ENCODE measurements at places on chromosomes 6 and 20.

DNA sequence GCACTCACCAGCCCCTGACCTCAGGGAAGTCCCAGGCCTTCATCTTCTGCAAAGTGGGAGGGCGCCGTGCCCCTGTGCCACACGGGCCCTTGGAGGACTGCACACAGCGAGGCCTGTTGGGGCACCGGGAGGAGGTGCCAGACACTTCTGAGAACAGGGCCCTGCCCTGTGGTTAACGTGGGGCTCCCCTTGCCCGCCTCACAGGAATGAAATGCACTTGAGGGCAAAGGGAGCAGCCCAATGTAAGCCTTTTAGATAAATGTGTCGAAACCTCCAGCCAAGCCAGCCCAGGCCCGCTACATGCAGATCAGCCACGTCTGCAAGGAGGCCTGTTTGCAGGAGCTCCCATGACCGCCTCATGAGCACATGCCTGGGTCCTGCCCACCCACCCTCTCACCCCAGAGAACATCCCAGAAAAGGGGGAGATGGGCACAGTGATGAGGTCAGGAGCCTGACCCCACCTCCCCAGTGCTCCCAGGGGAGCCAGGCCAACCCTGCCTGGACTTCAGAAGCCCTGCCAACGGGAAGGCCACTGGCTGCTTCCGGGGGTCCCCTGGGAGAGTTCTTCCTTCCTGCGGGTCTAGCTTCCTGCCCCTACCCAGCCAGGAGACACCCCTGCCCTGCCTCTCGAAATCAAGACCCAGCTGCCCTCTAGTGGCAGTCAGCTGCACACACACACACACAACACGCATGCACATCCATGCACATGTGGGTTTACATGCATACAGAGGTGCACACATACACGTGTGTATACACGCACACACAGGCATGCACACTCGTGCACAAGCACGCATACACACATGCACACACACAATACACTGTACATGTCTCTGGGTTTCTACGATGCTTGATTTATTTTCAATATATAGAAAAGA is 178.7 kb downstream of the TAF4 start:
- DNase-seq: no peak

DNA sequence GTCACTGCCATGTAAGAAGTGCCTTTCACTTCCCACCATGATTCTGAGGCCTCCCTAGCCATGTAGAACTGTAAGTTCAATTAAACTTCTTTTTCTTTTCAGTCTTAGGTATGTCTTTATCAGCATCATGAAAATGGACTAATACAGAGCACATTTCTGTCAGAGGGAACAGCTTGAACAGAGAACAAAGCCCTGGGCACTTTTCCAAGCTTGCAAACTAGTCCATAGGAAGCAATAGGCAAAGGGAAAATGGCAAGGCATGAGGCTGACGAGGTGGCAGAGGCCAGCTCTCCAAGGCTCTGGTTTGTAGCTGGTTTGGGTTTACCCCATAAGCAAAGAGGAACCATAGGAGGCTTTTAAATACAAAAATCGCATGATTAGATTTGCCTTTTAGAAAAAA is 185.1 kb upstream of the HDDC2 start:
- no peak for DNase-seq

- DNase-seq: no peak
Measured at GRCh38 chr20:9119776-9120175, 50.9 kb downstream of the PLCB4 start.

DNA sequence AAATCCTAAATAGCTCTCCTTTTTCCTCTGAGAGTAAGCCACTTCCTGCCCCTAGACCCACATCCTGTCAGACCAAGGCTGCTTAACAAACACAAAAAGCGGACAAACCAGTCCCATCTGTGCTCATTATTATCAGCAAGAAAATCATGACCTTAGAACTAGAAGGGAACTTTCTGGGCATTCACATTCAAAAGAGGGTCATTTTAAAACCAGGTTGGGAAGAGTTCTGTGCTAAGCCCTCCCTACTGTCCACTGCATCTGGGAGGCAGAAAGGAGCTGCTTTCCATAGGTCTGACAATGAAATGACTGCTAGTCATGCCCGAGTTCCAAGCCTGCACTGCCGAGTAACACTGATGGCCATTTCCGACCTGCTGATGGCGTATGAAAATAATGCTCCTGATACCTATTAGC is 15.4 kb downstream of the EZR start:
- no peak for DNase-seq

GRCh38 chr6:133992992-133993680 is 40.1 kb downstream of the TBPL1 start:
- no peak for DNase-seq

DNA sequence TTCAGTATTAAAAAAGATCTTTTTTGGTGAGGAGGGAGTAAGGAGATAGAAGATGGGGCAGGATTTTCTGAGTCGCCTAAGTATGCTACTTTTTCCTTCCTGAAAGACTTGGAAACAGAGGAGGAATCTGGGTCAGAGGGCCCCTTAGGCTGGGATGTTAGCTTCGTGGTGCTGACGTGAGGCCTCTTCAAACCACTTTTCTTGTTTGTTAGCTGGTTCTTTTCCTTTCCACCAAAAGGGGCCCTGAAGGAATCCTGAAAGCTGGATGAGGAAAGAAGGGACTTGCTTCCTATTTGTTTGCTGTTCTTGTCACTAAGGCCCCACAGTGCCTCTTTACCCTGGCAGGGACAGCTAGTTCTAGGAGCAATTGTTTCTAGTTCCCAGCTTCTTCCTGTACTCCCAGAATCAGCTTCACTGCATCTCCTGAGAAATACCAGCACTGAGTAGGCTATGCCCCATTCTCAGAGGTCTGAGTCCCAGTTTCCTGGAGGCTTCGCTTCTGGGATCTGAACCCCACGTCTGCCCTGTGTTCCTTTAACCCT is 2.2 kb upstream of the IL20RA start:
- no peak for DNase-seq

DNA sequence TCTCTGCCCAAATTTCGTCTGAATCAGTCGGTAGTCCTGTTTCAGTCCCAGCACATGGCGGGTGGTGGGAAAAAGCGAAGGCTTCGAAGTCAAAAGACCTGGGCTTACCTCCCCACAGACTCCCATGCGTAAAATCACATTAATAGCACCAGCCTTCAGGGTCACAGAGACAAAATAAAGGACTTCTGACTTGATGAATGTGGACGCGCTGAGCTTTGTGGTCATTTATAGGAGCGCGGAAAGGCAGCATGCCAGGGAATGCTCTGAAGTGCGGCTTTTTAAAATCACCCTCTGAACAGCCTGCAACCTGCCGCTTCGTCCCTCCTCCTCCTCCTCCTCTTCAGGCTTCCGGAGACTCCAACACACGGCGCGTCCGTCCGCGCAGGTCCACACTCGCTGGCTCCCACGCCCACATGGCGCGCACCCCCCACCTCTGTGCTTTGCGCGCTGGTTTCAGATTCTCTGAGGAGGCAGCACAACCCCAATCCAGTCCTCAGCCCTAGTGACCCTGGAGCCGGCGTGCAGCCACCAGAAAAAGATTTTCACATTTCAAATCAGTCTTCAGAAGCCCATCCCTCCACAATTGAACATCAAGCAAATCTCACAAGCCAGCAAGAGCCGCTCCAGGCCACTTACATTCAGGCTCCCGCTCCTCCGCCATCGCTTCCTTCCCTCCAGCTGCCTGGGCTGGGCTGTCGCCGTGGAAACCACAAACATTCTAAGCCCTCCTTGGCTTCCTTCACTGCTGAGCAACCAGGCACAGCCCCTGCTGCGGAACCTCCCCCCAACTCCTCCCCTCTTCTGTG is at the start of gene C6orf118:
Gene C6orf118, minus strand, starts transcription at position 680 of the 806 bp plus-strand sequence. Its CDS starts 19 bp downstream, at position 661.
- no peak for DNase-seq

DNA sequence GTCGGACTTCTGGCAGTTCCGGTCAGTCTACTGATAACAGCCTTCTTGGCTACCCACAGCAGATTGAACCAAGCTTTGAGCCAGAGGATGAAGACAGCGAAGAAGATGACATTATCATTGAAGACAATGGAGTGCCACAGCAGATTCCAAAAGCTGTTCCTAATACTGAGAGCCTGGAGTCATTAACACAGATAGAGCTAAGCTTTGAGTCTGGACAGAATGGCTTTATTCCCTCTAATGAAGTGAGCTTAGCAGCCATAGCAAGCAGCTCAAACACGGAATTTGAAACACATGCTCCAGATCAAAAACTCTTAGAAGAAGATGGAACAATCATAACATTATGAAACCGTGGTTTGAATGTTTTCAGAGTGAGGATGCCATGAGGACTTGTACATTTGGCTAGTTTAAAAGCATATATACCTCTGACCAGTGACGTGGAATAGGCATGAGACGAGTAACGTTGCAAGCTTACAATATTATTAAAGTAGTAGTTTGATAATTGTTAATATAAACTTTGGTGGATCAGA is 18.8 kb downstream of the PARD6B start:
- no peak for DNase-seq

- DNase-seq: no peak
Measured at GRCh38 chr6:57324538-57324937, 7.1 kb downstream of the PRIM2 start.

- no peak for DNase-seq
Measured at GRCh38 chr6:47016909-47017308, 25.2 kb downstream of the ADGRF1 start.

GRCh38 chr20:57313230-57313629 is 16.4 kb upstream of the SPO11 start:
- DNase-seq: no peak

GRCh38 chr6:28408076-28408802 is 8.7 kb upstream of the ZSCAN12 start:
- no peak for DNase-seq

- DNase-seq: no peak
Measured at GRCh38 chr6:125392682-125393081, 90.9 kb upstream of the HDDC2 start.

DNA sequence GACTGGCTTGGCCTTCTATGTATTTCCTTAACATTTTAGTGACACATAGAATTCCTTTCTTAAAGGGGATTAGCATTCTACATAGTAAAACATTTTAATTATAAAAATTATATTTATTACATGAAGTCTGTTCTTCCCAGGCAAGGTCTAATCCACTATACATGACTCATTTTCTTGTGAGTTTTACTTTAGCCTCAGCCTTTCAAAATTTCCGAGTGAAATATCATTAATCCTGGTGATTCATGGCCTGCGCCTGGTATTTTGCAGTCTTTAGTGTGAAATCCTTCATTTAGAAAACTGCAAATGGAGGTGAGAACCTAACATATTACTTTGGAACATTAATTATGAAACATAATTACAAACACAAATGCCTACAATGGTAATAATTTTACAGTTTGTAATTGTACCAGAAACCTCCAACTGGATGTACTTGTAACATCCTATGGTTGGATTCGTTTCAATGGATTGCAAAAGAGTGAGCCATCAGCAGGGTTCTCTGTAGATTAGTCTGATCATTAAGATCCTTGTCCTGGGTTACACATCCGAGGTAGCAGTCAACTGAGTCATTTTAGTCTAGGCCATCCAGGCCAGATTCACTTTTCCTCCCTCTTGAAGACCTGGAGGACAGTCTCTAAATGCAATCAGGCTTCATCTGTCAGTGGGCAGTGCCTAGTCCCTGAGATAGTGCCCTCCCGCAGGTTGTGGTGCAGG is 272.0 kb downstream of the PACRG start:
- DNase-seq: no peak

- no peak for DNase-seq
Measured at GRCh38 chr6:72553531-72554511, 68.0 kb upstream of the KCNQ5 start.

- no peak for DNase-seq
Measured at GRCh38 chr6:141598487-141598886, 534.2 kb upstream of the GJE1 start.

- DNase-seq: no peak
Measured at GRCh38 chr6:80170433-80170832, 64.0 kb downstream of the BCKDHB start.

GRCh38 chr6:12208190-12208589 is 82.0 kb upstream of the EDN1 start:
- DNase-seq: no peak

DNA sequence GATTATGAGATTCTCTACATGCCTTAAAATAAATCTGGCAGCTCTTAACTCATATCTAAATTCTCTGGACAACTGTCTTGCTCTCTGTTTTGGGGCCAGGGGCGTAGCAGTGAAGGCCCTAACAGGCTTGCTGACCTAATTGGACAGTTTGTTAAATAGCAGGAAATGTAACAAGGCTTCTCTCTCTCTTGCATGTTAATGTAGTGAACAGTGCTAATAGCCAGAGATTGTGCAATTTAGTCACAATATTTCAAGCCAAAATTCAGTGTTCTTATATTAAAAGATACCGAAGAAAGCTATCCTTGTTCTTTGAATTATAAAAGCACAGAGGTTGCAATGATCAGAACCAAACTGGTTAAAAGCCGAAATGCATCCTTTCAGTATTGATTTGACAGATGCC is 3.0 kb downstream of the PPP1R3D start:
- no peak for DNase-seq

DNA sequence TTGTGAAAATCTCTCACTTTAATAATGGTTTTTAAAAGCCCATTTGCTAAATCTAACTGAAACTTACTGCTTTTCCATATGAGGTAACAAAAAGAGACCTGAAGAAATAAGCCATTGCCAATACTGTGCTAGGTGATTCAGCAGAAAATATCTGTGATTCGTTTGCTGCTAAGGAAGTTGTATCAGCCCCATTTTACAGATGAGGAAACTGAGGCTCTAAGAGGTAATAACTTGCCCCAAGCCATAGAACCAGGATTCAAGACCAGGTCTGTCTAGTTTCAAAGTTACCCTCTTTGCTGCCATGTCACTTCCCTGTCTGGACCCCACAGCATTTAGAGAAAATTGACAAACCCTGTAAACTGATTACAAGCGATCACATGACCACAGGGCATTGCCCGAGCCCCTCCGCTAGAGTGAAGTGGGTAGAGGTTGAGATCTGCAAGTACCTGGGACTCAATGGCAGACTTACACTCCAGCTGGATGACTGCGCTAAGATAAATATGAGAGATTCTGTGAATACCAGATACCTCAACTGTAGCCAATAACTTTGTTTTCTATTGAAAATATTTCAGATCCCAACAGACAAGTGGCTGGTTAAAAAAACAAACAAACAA is 69.3 kb downstream of the TNFRSF21 start:
- DNase-seq: no peak

DNA sequence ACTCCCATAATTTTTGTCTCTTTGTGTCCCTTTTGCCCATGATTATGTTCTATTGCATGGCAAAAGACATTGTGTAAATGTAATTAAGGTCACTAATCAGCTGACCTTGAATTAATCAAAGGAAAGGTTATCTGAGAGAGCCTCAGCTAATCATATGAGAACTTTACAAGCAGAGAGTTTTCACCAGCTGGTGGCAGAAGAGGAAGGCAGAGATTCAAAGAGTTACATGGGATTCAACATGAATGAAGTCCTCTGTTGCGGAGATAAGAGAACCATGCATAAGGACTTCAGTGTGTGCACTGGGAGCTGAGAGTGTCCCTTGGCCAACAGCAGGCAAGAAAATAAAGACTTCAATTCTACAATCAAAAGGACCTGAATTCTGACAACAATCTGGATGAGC is 494.1 kb upstream of the ARID1B start:
- DNase-seq: no peak

DNA sequence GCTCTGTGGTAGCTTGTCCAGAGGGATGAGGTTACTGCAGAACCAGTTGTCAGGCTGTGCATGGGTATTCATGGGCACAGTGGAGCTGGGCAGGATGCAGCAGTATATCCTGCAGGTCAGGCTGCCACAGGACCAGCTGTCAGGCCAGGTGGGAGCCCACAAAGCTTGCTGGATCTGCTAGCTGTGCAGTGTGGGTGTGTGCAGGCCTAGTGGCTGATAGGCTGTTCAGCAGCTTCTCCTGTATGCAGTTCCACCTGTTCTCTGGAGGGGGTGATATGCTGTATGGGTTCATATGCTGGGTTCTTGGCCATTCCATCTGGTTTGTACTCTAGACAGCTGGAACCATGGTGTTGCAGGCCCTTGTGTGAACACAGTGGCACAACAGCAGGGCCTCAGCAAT is 40.6 kb upstream of the TPD52L1 start:
- DNase-seq: no peak

Measured in stimulated activated CD4-positive, alpha-beta T cell treated with anti-CD3 and anti-CD28 coated beads, Interleukin-15, amount 100 ng/mL, for 1 hour (primary cell).